A172 (cell line): ENCODE measurements at places on chromosomes 1 and 21.

DNA sequence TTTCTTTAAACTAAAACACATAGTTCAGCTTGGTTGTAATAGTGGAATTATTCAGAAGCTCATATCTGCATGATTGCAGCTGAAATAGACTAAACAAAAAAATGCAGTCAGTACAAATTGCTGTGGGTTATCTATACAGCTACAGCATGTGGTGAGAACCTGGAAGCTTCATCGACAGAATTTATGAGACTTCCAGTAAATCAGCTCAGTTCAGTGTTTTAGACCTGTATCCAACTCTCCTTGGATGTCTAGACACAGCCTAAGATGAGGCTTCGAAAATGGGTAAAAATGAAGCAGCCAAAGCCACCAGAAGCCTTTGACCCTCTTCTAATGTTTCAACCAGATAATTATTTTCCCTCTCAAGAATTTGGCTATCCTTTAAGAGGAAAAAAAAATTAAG is 127.1 kb upstream of the C1orf105 start:
- no peak for DNase-seq

GRCh38 chr1:21436488-21437340 is 3.2 kb upstream of the NBPF3 start:
- no peak for DNase-seq

DNA sequence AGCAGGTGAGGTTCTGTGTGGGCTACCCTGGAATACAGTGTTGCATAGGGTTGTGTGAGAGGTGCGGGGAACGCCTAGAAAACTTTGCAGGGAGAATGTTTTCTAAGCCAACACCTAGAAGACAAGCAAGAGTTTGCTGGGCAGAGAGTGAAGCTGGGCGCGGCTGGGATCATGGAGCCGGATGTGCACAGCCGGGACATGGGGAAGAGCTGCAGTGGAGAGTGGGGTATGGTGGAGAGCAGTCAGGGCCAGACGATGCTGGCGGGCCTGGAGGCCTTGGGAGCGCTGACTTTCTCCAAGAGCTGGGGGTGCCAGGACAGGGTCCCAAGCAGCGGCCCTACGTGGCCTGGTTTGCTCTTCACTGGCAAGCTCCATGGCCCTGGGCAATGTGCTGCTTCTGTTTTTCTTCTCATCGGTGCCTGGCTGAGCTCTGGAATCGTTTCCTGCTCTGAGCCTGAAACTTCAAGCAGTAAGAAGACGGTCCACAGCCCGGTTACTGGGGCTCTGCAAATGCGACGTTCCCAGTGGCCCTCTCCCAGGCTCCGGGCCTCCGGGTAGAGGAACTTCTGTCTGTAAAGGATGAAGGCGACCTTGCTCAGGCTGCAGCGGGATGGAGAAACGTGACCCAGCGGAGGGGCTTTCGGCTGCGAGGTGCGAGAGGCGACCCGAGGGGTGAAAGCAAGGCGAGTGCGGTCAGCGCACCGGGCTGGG is 51.9 kb upstream of the CD34 start:
- DNase-seq, result no peak

DNA sequence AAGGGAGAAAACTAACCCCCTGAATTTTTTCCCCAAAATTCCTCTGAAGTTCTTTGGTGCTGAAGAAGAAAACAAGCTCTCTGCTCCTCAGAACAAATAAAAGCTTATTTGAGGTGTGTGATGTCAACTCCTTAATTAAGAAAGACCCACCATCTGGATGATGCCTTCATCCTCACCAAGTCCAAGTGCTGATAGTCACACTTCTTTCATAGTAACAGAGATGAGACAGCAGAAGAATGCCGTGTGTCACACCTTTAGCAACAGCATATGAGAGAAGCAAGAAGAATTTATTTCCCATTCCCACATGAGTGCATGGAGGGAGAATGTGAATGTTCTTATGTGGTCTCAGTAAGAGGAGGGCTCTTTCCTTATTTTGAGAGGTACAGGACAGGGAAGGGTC is 91.2 kb downstream of the TGFB2 start:
- DNase-seq, result no peak

GRCh38 chr1:86231076-86231475 is 74.5 kb upstream of the COL24A1 start:
- DNase-seq, result no peak

- no peak for DNase-seq
Observed at GRCh38 chr1:230076121-230076520, 9.1 kb downstream of the GALNT2 start.

DNA sequence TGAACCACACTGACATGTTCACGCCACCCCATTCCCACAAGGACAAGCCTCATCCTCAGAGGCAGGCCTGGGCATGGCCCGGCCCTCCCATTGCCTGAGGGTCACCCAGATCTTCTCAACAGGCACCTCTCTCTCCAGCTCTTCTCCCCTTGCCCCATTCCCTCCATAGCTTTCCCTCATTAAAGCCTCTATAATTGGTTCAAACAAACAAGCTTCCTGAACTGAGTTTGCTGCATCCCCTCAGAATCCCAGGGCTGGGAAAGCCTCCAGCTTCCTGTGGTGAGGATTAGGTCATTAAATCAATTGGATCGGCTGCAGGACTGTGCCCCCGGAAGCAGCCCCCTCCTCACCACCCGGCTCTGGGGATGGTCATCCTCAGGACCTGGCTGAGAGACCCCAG is 18.9 kb downstream of the CTNNBIP1 start:
- peak; percentile 26 for DNase-seq

DNA sequence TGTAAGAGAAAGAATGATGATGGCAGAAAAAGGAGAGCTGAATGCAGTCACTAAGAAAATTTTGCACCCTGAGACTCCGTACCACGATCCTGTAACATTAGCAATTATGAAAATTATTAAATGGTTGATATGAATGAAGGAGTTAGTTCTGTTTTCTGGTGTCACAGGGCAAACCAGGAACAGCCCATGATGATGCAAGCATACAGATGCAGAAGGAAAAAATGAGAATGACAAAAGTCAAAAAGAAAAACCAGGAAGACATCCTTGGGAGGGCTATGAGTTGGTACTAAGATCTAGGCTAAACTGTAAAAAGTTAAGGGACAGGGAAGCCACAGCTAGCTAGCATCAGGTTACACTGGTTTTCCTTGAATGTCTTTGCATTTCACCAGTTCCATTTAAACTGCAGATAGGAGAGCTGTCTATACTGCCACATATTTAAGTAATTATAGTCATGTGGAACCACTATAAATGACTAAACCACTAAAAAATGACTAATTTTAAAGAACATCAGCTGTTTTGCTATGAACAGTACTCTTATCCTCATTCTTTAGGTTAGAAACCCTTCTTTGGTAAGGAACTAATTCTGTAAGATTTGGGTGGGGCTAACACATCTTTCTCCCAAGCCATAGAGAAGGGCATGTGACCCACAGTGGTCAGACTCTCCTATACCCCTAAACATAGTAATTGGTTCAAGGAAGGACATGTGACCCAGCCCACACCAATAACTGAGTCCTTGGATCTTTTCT is 11.4 kb downstream of the DOCK7 start:
- peak; percentile 5 for DNase-seq

DNA sequence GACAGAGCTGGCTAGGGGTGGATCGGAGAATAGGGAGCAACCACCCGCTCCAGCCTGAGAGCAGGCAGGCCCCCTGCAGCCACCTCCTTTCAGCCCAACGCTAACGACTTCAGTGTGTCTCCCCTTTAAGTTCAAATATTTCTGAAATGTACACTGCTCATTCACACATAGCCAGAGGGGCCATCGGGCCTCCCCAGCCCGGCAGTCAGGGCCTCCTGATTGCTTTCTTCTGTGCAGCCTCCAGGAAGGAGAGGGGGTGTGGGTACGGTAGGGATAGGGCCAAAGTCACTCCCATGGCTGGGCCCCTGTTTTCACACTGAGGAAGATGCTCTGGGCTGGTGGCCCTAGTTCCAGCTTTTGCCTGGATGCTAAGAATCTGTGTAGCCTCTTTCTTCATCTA is 64.8 kb downstream of the EPHB2 start:
- no peak for DNase-seq

DNA sequence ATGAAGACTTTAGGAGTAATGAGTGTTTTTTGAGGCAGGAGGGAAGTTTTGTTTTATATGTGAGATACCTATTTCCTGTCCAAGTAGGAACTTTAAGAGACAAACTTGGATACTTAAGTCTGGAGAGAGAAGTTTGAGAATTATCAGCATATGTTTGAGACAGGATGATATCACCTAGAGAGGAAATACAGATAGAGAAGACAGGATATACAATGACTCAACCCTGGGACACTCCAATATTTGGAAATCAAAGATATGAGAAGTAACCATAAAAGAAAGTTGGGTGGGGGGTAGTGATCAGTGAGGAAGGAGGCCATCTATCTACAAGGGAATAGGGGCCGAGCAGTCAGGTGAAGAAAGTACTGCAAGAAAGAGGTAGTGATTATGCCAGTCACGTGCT is 6.5 kb downstream of the LCE7A start:
- no peak for DNase-seq

DNA sequence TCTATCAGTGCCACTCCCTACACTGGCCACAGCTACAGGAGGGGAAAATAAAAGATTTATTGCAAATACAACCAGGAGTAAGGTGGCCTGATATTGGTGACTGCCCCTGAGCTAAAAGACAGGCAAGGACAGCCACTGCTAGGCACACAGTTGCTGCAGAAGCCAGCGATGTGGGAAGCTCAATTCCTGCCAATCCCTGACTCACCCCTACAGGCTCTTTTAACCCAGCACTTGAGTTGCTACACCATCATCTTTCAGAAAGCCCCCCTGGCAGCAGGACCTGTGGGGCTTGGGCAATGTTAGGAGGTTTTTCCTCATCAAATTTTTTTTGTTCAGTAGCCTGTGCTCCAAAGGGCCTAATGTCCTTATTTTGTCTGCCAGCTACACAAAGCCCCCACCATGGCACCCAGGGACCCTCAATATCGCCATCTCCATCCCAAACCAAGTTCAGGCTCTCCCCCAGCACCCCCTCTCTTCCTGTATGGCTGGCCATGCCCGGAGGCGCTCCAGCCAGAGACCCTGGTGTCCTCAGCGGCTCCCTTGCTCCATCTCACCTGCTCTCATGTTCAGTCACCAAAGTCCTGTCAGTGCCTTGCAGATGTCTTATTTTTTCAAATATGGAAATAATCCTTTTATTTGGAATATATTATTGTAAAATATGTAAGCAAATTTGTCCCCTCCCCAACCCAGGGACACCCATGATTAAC is 13.4 kb downstream of the CLEC20A start:
- no peak for DNase-seq

DNA sequence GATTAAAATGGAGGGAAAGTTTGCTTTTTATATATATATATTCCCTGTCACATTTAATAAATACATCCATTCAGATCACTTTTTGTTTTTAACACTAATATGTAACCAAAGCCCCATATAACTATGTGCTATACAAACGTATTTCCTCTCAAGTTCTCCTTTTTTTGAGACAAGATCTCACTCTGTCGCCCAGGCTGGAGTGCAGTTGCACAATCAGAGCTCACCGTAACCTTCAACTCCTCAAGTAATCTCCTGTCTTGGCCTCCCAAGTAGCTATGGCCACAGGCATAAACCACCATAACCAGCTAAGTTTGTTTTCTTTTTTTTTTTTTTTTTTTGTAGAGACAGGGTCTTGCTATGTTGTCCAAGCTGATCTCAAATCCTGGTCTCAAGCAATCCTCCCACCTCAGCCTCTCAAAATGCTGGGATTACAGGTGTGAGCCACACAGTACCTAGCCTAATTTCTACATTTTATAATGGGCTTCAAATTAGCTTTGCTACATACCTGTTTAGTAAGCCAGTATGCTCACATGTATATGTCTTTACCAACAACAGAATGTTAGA is 120.0 kb downstream of the TGFBR3 start:
- DNase-seq, result no peak

DNA sequence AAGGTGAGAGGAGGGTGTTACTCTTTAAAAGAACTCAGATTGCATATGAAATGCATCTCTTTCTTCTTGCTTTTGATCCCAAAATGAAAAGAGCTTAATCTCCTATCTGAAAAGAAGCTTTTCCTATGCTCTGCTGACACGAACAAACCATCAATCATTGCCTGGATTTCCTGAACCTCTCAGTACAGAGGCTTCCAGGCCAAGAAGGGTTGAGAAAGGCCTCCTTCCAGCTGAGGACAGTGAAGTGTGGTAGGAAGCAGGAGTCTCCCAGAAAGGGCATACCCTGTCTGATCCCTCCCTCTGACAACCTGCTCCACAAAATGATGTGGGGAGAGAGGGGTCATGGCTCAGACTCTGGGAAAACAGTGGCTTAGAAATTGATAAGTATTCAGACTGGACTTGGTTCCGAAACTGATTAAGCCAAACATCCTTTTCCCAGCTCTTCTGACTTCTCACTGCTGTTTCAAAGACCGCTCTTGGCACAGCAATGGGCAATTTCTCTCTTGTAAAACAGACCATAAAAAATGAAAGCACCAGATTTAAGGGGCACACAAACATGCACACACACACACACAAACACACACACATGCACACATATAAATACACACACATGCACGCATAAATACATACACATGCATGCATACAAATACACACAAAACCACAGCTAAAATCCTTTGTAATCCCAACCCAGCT is 310.3 kb downstream of the SIPA1L2 start:
- no peak for DNase-seq

GRCh38 chr1:161258439-161259344 is at the start of gene PCP4L1:
PCP4L1 (plus strand) TSS chr1:161258745; CDS start chr1:161258975, 230 bp downstream.
- no peak for DNase-seq

DNA sequence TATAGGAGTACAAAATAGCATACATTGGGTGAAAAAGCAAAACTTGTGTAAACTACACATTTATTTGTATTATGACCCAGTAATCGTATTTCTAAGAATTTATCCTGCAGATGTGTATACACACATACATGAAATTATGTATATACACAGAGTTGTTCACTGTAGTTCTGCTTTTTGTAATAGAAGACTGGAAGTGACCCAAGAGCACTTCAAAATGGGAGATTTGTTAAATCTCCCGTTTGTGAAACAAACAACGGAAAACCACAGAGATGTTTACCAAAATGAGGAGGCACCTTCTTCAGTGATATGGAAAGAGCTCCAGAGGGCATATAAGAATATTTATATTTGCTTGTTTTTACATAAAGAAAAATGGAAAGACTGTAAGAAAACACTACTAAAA is 18.0 kb upstream of the MNDA start:
- DNase-seq, result no peak

GRCh38 chr21:33664135-33664534 is 21.8 kb downstream of the ITSN1 start:
- no peak for DNase-seq

GRCh38 chr1:169112241-169112640 is 5.8 kb downstream of the ATP1B1 start:
- DNase-seq, result peak; percentile 56
